Nucleus accumbens (tissue), 56 donors: ENCODE measurements at places on chromosomes 16 and 17.

GRCh38 chr17:499951-500461, 147.4 kb upstream of the RPH3AL start:
- DNase-seq = no peak

GRCh38 chr16:81163671-81164070, 67.5 kb upstream of the GCSH start:
- DNase-seq = no peak

GRCh38 chr17:11950771-11951519, 46.3 kb downstream of the ZNF18 start:
- no peak for DNase-seq

DNA sequence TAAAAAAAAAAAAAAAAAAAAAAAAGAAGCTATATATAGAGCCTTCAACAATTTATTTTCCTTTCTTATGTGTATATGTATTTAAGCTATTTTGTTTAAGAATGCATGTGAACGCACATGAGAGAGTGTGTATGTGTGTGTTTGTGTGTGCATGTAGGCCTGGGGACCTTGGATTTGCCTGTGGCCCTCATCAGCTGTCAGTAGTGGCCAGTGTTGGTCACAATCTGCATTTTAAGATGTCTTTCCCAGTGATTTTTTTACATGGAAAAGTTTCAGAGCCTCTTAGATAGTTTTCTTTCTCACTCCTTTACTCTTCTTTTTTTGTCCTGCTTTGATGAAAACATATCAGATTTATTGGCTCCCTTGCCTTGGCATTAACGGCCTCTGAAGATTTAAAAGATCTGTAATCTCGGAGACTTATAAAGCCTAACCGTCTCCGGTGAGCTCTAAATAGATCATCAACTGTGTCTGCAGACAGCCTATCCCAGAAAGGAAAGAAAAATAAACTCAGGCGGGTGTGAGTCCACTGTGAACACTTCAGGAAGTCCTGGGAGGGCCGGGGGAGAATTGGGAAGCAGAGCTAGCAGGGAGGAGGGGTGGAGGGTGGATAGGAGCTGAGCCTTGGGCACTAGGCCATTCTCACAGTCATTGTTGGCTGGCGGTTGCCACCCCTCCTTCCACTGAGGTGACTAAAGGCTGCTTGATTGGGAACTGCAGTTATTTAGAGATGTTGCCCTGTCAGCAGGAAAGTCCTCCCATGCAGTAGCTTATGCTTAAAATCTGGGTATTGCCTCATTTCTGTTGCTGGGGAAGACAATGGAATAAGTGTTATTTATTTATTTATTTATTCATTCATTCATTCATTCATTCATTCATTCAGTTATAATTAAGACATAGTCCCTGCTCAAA, 86.8 kb downstream of the WWP2 start:
- DNase-seq = peak; percentile 12

DNA sequence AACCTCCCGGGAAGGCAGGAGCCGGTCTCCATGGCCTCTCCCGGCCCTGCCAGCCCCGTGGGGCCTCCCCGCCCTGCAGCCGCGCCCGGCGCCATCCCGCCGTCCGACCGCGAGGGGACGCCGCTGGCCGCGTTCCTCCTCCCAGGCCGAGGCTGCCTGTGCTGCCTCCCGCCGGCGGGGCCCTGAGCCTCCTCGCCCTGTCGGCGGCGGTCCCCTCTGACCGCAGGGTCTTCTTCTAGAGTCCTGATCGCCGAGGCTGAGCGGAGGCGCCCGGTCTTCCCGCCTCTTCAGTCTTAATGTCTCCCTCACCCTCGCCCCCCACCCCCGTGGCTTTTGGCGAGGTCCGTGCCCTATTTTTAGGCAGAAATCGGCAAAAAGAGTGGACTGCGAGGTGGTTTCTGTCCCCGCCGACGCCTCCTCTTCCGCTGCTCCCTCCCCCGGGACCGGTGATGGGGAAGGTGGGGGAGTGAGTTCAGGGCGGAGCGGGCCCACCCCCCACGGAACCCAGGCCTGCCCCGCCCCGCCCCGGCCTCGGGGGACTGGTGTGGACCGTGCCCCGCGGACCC, 794 bp upstream of the CPNE7 start:
- no peak for DNase-seq

DNA sequence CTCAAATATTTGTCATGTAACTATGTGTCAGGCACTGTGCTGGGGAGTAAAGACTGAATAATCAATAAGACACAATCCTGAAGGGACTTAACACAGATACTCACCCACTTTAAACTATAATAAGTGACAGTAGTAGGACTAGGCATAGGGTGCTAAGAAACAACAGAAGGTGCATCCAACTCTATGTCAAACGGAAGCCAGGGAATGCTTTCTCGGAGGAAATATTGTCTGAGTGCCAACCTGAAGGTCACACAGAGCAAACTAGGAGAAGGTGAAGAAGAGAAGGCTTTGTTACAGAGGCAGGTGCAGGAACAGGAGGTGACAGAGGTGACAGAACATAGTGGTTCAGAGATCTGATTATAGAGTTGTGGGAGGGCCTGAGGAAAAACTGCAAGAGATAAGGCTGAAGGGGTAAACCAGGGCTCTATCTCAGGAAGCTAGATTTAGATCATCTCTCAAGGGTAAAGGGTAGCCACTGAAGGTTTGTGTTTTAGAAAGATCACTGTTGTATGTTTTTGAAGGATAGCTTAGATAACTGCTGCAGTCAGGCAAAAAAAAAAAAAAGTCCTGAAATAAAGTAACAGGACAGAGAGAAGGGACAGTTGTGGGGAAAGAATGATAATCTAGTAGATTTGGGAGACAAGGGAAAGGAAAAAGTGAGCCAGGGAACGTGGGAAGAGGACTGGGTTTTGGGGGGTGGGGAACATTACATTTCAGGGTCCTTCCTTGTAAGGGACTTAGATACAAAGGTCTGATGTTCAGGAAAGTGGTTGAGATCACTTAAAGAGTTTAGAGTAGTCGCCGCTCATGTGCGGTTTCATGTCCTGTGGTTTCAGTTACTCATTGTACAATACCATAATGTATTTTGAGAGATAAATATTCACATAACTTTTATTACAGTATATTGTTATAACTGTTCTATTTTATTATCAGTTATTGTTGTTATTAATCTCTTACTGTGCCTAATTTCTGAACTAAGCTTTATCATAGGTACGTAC, 85.6 kb upstream of the NETO2 start:
- no peak for DNase-seq

DNA sequence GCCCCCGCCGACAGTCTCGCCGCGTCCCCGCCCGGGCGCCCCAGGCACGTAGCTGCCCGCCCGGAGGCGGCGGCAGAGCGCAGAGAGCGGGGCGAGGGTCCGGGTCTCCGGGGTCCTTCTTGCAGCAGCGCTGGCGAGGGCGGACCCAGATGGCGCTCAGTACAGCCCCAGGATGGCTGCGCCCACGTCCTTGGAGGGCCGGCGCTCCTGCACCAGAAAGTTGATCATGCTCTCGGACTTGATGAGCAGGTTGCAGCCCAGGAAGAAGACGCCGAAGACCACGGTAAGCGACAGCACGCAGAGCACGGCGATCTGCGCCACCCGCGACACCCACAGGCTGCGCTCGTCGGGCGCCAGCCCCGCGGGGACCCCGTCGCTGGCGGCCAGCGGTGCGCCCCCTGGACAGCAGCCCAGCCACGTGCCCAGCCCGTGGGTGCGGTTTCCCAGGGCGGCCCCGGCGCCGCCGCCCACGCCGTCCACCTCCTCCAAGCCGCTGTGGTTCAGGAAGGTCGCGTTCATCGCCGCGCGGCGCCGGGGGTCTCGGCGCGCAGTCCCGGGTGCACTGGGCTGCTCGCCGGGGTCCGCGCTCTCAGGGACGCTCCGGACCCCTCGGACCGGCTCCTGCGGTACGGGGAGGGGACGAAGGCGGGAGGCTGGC, 435 bp downstream of the RPRML start:
- DNase-seq = no peak

DNA sequence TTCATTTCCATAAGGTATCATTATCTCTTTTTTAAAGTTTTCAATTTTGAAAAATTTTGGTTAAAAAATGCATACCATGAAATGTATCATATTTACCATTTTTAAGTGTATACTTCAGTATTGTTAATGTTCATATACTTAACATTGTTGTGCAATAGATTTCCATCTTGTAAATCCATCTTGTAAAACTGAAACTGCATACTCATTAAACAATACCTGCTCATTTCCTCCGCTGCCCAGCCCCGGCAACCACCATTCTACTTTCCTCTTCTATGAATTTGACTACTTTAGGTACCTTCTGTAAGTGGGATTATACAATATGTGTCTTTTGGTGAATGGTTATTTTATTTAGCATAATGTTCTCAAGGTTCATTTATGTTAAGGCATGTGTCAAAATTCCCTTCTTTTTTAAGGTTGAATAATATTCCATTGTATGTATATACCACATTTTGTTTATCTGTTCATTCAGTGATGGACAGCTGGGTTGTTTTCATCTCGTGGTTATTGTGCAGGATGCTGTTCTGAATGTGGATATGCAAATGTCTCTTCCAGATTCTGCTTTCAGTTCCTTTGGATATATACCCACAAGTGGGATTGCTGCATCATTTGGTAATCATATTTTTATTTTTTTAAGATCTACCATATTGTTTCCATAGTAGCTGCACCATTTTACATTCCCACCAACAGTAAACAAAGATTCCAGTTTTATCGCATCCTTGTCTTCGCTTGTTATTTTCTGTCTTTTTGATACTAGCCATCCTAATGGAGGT, 6.7 kb downstream of the CCL2 start:
- no peak for DNase-seq

- DNase-seq = no peak
Observed at GRCh38 chr17:29175349-29175748, 4.8 kb downstream of the MYO18A start.

DNA sequence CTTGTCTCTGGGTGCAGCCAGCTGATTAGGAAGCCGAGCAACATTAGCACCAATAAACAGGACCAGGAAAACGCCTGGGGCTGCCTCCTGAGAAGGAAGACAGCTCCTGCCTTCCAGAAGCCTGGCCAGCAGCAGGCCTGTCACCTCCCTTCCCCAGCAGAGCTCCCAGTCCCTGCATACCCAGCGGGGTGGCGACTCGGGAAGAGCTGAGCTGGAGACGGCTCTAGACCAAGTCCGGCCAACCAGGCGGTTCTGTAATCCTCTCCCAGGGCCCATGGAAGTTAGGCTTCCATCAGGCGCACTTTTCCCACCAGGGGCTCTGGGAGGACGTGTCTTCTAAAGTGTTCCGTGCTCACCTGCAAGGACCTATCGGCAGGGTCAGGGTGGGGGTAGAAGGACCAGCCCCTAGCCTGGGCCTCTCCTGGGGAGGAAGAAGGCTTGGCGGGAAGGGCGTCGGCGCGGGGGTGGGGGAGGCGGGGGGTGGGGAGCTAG, 12.0 kb upstream of the CLUH start:
- no peak for DNase-seq

DNA sequence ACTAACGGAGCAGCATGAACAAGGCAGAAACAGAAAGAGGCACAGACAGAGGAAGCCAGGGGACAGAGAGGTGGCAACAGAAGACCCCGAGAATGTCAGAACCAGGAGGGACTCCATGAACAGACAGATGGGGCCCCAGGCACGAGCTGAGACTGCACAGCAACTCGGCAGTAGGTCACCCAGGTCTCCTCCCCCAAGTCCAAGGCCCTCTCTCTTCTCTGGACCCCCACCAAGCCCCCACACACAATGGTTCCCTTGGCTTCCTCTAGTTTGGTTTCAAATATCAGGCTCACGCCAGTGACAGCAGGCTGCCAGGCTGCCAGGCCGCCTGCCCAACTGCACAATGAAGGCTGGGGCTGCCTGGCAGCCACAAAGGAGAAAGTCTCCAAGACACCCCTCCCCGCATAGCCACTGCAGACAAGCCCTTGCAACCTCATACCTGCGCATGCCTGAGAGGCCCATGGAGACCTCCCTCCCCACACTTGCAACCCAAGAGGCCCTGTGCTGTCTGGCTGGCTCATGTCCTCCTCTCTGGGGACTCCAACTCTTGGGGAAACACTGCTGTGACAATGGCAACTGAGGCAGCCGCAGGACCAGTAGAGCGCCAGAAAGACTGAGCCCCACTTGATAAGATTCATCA, 54.8 kb downstream of the PIMREG start:
- DNase-seq = no peak

DNA sequence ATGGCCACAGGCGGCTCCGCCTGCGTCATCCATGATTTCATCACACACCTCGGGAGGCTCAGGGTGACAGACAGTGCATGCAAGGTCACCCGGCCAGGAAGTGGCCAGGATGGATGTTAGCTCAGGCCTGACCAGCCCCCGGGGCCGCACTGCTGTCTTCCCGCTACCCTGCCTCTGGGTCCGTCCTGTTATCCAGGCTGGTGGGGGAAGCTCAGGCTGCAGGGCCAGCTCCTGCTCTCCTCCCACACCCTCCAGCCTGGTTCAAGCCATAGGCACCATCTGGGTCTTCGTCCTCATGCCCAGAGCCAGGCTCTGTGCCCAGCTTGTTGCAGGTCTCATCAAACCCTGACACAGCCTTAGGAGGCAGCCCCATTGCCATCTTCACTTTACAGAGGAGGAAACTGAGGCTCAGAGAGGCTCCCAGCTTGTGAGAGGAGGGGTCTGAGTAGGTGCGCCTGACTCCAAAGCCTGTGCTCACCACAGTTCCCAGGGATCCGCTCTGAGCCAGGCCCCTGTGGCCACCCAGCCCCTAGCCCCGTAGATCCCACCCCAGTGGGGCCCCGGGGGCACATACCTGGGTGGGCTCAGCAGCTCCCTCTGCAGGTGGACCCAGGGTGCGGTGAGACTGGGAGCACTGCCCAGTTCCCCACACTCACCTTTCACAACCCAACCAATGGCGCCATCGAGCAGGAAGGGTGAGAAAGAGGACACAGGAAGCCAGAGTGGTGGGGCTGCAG, 412 bp upstream of the ADGRG3 start:
- no peak for DNase-seq

GRCh38 chr17:81000631-81001357, 9.2 kb downstream of the CHMP6 start:
- DNase-seq = no peak

GRCh38 chr17:4440690-4441686, 7.2 kb downstream of the SPNS3 start:
- no peak for DNase-seq

GRCh38 chr16:12925026-12925800, 23.8 kb downstream of the SHISA9 start:
- no peak for DNase-seq

- DNase-seq = no peak
Observed at GRCh38 chr16:61957075-61957855, 79.0 kb downstream of the CDH8 start.

- DNase-seq = no peak
Observed at GRCh38 chr16:68664297-68664696, 19.2 kb downstream of the CDH3 start.

DNA sequence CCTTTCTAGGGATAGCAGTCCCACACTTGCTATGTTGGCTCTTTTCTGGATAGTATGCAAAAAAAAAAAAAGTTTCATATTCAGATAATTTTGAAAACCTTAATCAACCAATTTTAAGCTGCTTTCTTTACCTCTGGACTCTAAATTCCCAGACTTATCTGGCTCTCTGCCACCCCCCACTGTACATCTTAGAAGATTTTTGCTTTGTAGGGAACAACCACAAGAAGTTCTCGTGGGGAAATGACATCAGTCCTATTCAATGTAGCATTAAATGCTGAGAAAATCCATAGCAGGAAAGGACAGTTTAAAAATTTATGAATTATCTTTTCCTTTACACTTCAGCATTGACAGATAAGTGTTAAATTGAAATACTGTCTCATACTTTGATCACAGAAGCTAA, 562.7 kb upstream of the HSBP1 start:
- no peak for DNase-seq
